ENCODE measurements at places on chromosomes 2 and 18.

- no peak for DNase-seq
Observed at GRCh38 chr2:797993-798392, 120.8 kb upstream of the TMEM18 start.

DNA sequence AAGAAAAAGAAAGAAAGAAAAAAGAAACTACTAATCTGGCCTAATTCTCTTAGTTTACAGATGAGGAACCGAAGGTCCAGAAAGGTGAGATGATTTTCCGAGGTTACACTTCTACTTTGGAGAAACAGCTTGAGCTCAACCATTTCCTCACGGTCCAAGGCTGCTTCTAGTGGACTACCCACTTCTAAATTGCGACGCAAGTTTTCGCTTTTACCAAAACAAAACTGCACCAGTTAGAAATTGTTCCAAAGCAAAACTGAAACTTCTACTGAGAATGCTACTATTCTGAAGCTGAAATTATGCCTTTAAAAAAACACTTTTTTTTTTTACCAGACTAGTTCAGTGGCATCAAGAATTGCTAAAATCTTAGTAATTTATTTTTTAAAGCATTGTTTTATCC is 101.6 kb downstream of the INO80D start:
- no peak for DNase-seq

GRCh38 chr2:193428336-193428818 is 1233.6 kb upstream of the TMEFF2 start:
- no peak for DNase-seq

GRCh38 chr2:140158259-140158658 is 1378.1 kb upstream of the NXPH2 start:
- DNase-seq = no peak

DNA sequence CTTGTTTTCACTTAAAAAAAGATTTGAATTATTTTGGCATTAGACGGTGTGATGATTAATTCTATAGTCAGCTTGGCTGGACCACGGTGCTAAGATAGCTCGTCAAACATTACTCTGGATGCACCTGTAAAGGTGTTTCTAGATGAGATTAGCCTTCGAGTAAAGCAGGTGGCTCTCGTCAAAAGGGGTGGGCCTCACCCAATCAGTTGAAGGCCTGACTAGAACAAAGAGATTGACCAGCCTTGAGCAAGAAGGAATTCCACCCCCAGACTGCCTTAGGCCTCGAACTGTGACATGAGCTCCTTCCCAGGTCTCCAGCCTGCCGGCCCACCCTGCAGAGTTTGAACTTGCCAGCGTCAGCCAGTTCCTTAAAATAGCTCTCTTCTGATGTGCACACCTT is 73.4 kb downstream of the TWIST2 start:
- DNase-seq = no peak

- DNase-seq = no peak
Observed at GRCh38 chr2:219532378-219532649, 11.3 kb downstream of the CHPF start.

GRCh38 chr2:164474873-164475272 is 146.4 kb downstream of the GRB14 start:
- no peak for DNase-seq

DNA sequence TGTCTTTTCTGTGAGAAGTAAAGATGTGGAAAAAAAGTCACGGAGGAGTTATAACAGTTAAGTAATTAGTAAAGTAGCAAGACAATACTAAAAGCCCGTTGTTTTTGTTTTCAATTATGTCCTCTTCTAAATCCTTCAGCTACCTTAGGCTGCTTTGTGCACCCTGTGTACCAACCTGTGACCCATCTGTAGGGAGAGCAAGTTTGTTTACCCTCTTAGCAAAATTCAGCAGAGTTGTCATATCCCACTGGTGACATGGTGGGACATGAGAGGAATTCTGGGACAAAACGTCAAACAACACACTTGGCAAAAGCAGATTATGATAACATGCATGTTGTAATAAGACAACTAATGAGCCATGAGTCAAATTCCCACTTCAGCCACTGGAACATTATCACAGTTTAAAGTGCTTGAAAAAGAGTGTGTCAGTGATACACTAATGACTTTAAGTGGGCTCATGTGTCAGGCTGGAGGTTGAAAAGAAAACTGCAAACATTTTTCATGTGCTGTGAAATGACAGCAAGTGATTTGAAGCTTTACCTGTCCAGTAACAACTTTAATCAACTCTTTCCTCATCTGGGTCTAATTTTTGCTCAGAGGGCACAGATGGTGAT is 392.8 kb upstream of the ACVR2A start:
- DNase-seq = no peak

DNA sequence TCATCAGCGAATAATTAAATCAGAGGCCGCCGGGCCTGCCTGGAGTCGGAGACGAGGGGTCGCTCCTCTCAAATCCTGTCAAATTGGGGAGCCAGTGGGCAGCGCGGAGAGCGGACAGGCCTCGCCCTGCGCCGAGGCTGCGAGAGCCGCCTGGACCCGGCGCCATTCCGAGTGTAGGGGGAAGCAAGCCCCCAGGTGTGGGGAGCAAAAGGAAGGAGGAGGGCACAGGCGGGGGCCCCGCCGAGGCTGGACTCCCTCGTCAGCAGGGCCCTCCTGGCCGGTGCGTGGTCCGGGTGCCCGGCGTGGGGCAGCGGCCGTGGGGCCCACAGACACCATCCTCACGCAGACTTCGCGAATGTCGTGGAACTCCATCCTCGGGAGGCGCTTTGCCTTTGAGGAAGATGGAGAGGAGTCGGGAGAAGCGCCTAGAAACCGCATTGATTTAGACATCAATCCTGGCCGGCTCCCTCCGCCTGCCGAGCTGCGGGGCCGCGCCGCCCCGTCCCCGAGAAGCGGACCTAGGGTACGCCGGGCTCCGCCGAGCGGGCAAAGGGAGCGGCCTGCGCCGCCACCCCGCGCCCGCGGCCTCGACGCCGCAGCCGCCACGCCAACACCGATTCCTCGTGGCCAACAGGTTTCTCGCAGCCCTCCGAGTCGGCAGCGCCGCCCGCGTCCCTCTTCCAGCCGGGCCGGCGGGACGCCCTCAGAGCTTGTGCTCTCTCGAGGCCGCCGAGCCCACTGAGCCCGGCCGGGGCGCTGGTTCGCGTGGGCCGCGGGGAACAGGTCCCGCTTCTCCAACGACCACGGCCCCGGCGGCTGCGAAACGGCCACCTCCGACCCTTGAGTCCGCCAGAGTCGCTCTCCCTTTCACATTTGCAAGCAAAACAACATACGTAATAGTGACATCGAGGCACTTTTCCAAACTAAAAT is 6.7 kb upstream of the ONECUT2 start:
- no peak for DNase-seq

- no peak for DNase-seq
Observed at GRCh38 chr2:241802421-241803318, 6.3 kb upstream of the NEU4 start.

GRCh38 chr18:61901323-61901986 is 8.6 kb upstream of the RNF152 start:
- DNase-seq = no peak

GRCh38 chr2:46064396-46064795 is 232.8 kb upstream of the EPAS1 start:
- DNase-seq = no peak

DNA sequence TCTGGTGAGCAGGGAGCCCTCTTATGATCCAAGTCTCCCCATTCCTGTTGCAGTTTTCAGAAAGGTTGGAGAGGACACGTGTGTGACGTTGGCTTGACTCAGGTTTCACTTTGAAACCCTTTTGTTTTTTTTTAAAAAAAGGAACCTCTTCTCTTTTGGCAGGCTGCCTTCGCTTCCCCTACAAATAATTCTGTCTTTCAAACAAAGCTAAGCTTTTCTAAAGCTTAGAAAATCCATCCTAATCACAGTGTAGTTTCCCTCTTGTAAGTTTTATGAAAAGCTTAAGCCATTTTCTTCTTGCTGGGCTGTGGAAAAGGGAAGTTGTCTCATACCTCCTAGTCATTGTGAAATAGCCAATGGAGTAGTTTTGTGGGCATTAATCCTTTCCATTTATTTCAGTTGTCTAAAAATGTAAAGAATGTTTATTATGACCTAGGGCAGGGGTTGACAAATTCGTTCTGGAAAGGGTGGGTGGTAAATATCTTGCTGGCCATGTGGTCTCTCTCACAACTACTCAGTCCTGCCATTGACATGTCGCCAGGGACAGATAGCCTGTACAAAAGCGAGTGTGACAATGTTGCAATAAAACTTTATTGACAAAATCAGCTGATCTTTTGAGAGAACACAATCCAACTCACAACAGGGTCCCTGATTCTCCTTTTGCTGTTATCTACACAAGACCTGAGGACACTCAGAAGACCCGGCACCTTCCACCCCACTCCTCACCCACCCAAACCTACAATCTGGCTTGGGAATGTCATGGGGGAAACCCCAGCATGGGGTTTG is 878.8 kb downstream of the RNF144A start:
- DNase-seq = no peak

GRCh38 chr2:29295845-29296244 is 180.6 kb downstream of the CLIP4 start:
- DNase-seq = no peak

- DNase-seq = no peak
Observed at GRCh38 chr2:197284956-197285355, 25.6 kb downstream of the ANKRD44 start.

- no peak for DNase-seq
Observed at GRCh38 chr2:101622210-101623030, 75.1 kb upstream of the MAP4K4 start.

DNA sequence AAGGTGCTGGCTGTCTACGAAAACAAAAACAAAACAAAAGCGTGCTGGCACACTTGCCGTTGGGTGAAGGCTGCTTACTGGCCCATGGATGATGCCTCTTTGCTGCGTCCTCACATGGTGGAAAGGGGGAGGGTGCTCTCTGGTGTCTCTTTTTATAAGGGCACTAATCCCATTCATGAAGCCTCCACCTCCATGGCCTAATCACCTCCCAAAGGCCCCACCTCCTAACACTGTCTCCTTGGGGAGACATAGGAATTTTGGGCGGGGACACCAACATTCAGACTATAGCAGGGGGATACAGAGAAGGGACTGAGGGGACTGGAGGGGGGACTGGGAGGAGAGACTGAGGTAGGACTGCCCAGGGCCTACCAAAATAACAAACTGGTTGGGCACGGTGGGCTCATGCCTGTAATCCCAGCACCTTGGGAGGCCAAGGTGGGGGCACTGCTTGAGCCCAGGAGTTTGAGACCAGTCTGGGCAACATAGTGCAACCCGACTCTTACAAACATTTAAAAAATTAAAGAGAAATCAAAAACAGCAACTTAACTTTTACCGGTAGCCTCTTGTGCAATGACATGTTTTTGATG is 14.5 kb downstream of the PTMA start:
- DNase-seq = no peak

DNA sequence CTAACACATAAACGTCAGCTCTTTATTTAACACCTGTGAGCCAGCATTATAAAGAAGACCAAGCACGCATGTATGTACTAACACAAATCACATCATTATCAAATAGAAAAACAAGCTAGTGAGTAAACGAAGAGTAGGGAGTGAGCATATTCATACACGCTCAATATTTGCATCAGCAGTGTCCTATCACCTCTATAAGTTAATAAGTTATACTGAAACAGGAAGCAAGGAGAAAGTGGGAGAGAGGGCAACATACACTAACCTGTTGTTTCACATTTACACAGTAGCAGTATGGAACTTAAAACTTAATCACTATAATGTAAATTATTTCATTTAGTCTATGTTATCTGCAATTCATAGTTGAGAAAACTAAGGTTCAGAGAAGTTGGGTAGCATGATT is 321.5 kb upstream of the TANK start:
- DNase-seq = no peak

- DNase-seq = no peak
Observed at GRCh38 chr18:71398531-71398930, 1109.7 kb downstream of the SOCS6 start.

DNA sequence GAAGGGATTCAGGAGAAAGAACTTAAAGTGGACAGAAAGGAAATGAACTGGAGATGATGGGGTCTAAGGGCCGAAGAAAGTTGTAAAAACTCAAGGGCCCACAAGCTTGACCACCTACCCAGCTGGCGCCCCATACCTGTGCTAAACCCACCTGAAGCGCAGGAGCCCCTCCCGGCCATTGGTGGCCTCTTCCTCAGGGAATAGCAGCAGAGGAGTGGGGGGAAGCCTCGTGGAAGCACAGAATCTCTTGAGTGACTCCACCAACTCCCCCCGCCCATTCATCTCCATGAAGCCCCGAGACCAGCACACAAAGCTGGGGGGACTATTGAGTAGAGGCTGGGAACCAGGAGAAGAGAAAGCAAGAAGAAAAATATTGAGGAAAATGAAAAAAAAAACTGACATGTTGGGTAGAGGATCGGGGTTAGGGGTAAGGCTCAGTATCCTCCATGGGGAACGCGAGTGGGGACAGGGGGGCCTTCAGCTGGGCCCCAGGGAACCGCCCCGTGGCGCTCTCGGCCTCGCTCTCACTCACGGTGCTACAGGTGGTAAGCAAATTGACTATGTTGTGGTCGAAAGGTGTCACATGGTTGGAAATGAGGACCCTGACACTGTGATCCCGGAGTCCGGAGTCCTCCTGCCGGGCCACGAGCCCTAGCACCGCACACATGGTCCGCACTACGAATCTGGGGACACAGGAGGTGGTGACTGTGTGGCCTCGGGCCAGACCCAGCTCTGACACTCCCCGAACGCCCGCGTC is 728 bp downstream of the AUP1 start:
- DNase-seq = no peak

DNA sequence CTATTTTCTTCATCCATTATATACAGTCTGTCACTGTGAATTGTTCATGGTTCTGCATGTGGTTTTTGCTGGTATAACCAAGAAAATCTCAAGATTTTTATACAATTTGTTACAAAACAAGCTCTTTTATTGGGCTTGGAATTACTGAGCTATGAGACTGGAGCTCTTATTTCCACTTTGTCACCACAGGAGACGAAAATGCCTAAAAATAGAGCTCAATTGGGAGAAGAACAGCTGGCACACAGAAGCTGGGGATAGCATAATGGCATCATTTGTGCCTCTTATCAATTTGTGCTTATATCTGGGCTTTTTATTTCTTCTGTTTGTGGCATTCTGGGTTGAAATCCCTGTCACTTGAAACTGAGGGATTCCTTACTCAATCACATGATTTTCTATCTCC is 219.1 kb downstream of the CALCRL start:
- no peak for DNase-seq

DNA sequence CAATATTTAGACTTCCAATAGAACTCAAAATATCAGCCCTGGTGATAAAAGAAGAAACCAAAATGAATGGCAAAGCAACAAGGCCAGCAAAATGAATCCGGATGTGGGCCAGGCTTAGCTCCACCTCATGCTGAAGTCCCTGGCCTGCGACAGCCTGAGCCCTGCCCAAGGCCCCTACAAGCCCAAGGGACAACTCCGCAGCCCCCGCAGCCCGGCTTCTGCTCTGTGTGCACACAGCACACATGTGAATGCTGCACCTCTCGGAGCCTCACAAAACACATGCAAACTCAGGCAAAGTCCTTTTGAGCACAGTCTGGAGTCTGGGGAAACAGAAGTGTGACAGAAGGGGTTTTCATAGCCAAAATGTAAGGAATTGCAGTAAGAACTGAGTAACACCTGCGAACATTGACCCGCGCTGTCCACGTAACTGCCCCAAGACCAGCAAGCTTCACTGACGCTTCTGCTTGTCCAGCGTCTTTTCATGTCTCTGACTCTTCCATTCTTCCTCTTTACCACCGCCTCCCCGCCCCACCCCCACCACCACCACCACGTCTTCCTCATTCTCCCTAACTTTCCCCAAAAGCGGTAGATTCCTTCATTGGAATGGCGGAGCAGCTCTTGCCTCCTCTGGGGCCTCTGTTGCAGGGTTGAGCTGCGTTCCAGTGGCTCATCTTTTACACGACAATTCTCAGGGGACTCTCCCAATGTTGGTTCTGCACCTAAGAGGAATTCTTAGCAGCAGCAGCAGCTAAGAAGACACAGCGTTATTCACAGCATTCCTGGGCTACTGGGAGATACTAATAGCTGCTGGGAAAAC is 136.4 kb upstream of the COPS8 start:
- no peak for DNase-seq
